Fibroblast of skin of back (primary cell): ENCODE measurements at places on chromosomes 2 and 18.

- DNase-seq = no peak
These were observed 334.9 kb downstream of the SOX11 start for GRCh38 chr2:6027066-6027465.

DNA sequence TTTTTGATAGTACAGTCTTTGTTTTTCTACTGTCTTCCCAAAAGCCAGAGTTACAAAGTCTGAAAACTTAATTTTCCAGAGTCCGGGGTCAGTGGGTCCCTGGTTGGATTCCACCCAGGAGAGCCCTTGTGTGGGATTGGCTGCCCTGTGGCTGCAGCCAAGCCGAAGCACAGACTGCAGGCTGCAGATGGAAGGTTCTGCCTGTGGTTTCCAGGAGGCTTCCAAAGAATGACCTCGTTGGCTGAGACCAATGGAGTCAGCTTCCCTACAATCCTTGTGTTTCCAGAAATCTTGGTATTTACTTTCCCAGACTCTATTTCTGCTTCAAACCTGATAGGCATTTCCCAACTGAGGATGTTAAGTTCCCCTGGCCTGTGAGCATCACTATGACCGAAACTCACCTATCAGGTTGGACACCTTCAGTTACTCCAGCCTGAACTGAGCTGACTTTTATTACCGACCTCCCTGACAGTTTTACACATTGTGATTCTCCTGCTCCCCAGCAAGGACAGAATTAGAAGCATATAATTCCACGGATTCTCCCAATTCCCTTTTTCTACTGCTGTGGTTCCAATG is 117.5 kb upstream of the CCDC68 start:
- no peak for DNase-seq

- no peak for DNase-seq
These were observed 43.5 kb downstream of the RAB3GAP1 start for GRCh38 chr2:135095591-135095990.

DNA sequence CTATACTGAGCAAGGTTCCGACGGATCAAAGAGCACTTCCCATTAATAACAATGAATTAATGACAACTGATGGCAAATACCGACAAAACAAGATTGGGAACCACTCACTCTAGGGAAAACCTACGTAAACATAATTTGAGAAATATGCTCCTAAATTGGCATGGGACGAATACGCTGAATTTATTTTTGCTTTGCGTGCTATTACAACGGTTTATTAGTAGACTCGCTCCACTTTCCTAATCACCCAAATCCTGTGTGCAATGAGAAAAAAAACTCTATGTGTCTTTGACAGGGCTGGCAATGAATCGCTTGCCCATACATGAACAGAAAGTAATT is 536 bp upstream of the SLC25A12 start:
- no peak for DNase-seq

DNA sequence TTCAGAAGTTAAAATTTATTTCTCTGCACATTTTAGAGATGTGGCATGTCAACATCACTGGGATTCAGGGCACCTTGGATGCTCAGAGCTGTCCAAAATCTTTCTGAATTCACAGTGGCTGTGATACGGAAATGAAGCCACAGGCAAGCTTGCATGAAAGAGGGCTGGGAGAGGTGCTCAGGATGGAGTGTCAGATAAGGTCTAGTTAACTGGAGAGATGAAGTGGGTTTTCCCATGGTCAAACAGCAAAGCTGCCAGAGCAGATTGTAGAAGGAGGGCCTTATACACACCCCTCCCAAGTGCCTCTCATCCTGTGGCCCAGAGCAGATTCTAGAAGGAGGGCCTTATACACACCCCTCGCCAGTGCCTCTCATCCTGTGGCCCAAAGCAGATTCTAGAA is 286.8 kb upstream of the PXDN start:
- no peak for DNase-seq

- no peak for DNase-seq
These were observed 40.5 kb upstream of the GAREM1 start for GRCh38 chr18:32511147-32511546.

DNA sequence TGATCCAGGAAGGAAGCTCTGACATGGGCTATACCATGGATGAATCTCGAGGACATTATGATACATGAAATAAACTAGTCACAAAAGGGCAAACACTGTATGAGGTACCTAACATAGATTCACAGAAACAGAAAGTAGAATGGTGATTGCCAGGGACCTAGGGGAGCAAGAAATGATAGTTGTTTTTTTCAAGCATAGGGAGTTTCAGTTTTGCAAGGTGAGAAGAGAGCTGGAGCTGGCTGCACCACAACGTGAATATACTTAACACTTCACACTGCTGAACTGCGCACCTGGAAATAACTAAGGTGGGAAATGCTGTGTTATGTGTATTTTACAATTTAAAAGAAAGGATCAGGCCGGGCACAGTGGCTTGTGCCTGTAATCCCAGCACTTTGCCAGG is 13.2 kb upstream of the AGAP1 start:
- DNase-seq = no peak

DNA sequence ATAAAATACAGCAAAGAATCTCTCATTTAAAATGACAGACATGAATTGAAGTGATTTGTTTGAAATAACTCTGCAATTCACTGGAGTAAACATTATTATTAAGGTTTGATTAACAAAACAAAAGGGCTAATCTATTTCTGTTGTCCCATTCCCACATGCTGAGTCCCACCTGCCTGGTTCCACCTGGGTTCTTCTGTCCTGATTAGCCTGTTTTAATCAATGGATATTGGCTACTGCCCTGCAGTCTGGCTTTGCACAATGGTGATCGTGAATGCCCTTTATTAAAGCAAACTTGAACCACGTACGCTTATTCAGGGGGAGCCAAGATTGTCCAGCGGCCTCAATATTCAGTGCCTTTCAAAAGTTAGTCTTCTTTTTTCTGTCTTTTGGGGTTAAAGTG is 72.8 kb upstream of the CDH19 start:
- DNase-seq = no peak

DNA sequence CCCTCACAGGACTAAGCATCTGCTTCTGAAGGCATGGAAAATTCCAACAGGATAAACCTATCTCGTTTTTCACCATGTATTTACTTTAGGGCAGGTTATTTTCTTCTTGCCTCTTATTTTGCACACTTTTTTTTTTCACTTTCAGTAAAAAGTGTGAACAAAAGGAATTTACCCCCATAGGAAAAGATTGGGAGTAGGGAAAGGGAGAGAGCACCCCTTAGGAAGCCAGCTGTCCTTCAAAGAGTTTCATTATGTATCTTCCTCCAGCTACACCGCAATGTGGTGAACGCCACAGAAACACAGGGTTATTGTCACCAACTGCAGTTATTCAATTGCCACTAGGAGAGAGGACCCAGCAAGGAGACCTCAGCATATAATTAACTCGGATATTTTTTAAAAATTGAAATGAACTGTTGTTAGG is 286.2 kb upstream of the VRK2 start:
- DNase-seq = peak; percentile 18

- DNase-seq = no peak
These were observed 59.0 kb downstream of the BARD1 start for GRCh38 chr2:214750529-214750928.

- DNase-seq = no peak
These were observed 116.9 kb downstream of the SMAD7 start for GRCh38 chr18:48833701-48834412.

- no peak for DNase-seq
These were observed 73.4 kb downstream of the PLEKHM3 start for GRCh38 chr2:207951734-207952470.

DNA sequence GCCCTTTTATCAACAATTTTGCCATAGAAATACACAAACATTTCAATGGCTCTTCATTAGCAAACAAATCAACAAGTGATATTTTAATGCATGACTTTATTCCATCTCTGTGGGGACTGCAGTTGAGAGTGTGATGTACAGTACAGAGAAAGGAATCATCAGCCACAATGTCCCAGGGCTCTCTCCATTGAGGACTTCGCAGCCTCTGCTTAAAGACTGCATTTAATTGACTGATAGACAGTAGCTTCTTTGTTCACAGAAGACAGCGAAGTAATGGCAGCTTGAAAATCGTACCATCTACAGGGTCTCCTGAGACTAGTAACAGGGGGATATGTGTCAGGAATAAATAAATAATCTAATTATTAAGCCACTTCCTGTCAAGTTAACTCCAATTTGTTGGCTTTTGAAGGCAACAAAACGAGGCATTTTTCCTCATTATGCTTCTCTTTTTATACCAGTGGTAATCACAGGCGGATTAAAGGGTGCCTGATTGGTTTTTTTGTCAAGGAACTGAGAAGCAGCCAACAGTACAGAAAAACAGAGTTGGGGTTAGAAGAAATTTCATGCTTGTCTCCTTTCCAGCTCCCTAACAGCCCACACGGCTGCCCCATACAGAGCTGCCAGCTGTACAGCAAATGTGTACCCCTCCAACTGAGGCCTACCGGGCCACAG is 164.3 kb downstream of the ZNF521 start:
- DNase-seq = no peak

DNA sequence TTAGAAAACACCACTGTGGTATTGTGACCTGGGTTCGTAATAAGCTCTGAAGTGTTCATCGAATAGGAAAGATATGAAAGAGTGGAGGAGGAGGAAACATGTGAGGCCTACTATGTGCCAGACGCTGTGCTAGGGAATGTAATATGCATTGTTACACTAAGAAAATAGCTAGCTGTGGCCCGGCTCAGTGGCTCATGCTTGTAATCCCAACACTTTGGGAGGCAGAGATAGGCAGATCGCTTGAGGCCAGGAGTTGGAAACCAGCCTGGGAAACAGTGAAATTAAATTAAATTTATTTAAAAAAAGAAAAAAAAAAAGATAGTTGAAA is 49.2 kb upstream of the ZNF397 start:
- DNase-seq = no peak

GRCh38 chr18:24060644-24061043 is 46.1 kb downstream of the TTC39C start:
- DNase-seq = no peak

- peak; percentile 16 for DNase-seq
These were observed 1144.1 kb downstream of the CNTNAP5 start for GRCh38 chr2:125169022-125169763.

DNA sequence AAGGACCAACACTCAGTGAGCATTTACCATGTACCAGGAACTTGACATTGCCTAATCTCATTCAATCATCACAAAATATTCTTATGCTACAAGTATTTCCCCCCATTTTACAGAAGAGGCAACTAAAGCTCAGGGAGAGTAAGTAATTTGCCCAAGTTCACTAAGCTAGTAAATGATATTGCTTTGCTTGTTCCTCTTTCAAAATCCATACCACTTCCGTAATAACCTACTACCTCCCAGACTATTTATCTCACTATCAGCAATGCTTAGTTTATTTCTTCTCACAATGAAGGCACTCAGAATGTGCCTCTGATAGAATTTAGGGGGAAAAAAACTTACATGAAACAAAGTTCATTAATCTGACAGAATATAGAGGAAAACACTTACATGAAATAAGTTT is 1070.9 kb upstream of the FANCL start:
- DNase-seq = no peak

GRCh38 chr2:106053116-106053515 is 141.0 kb downstream of the UXS1 start:
- DNase-seq = peak; percentile 86

DNA sequence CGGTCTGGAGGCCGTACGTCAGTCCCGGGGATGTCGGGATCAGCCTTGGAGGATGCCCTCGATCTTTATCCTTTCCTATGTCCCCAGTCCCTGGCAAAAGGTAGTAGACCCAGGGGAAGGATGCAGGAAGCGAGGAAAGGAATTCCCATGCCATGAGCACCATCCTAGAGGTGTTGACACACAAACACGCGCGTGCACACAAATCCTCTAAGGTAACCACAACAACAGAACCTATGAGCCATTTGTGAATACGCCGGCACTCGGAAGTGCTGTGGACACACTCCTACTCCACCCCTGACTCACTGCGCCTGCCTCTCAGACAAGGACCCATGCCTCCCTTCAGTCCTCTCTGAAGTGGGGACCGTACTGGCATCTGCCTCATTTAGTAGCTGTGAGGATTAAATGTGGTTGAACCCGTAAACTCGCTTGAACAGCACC is 11.3 kb upstream of the MLPH start:
- DNase-seq = peak; percentile 58

GRCh38 chr2:143684551-143685320 is 555.5 kb downstream of the ARHGAP15 start:
- no peak for DNase-seq

DNA sequence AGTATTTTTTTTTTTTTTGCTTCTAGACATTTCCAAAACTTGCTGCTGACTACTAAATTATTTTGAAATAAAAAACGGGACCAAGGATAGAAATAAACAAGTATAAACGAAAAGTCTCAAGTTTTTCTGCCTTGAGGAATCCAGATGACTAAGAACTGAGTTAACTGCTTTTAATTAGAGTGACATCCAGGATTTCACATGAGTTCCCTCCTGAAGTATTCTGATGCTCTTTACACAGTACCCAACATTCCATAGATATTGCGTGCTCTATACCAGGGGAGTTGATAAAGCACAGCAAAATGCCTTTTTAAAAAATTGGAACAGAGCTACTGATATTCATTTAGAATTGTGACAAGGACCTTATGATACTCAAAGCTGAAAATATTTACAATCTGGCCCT is 618.0 kb downstream of the CCDC85A start:
- DNase-seq = peak; percentile 58

DNA sequence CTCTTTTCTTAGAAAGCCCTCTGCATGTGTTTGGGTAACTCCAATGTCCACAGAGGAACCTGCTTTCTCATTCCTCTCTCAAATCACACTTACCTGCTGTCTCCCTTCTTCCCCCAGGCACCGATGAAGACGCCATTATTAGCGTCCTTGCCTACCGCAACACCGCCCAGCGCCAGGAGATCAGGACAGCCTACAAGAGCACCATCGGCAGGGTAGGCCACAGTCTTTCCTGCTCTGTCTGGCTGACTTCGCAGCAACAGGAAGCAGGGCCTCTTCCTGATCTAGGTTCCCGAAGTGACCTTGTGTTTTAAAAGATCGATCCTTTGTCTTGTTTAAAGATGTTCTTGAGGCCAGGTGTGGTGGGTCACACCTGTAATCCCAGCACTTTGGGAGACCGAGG is 25.0 kb upstream of the GMCL1 start:
- DNase-seq = no peak

- DNase-seq = no peak
These were observed 8.9 kb upstream of the GALM start for GRCh38 chr2:38656866-38657480.

GRCh38 chr2:177353187-177353478 is 39.4 kb upstream of the AGPS start:
- DNase-seq = no peak

DNA sequence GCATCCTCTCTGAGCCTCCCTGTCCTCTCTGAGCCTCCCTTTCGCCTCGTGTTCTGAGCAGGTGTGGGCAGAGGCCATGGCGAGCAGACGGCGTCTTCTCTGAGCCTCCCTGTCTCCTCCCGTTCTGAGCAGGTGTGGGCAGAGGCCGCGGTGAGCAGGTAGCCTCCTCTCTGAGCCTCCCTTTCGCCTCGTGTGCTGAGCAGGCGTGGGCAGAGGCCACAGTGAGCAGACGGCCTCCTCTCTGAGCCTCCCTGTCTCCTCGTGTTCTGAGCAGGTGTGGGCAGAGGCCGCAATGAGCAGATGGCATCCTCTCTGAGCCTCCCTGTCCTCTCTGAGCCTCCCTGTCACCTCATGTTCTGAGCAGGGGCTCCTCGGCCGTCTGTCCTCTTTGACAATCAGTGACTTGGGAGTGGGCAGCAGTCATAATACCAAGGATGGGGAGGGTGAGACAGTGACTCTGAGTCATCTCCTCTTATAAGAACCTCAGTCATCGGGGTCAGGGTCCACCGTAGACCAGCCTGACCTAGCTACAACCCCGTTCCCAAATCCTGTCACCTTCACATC is 395.1 kb upstream of the SALL3 start:
- no peak for DNase-seq

- DNase-seq = no peak
These were observed 124.7 kb upstream of the CAPN13 start for GRCh38 chr2:30931841-30932407.

- peak; percentile 30 for DNase-seq
These were observed 1.5 kb downstream of the CACNB4 start for GRCh38 chr2:152097290-152097800.
